ENCODE measurements at places on chromosomes 2 and 18.

DNA sequence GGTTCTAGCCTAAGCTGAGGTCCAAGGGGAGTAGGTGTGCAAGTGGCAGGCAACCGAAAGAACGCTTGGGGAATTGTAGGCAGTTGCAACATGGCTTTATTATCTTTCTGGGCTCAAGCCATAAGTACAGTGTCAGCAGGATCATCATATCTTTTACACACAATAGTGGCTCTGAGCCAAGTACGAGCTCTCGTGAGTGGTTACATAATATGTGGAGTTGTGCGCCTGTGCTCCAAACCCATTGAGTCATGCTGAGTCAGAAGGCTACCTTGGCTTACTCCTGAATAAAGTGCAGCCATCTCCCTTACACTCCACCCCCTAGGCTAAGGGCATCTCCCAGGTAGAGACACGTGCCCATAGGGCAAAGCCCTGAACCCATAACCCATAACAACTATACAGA, 233.9 kb downstream of the SATB2 start:
- DNase-seq, result no peak

DNA sequence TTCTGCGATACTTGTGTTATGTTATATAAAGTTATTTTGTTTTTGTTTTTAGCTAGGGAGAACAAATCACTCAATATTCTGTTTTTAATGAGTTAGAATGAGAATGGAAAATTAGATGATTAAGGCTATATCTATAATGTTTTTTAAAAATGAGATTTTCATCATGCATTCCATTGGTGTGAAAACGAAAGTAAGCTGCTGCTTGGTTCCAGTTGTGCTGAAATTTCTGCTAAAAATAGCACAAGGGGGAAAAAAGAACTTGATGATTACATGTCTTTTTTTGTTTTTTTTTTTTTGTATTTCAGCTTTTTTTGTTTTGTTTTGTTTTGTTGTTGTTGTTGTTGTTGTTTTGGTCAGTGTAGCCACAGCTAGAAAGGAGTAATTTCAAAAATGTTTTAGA, 242.6 kb upstream of the KCNJ3 start:
- DNase-seq, result no peak

GRCh38 chr2:157696036-157696435, 67.4 kb upstream of the ACVR1C start:
- no peak for DNase-seq

DNA sequence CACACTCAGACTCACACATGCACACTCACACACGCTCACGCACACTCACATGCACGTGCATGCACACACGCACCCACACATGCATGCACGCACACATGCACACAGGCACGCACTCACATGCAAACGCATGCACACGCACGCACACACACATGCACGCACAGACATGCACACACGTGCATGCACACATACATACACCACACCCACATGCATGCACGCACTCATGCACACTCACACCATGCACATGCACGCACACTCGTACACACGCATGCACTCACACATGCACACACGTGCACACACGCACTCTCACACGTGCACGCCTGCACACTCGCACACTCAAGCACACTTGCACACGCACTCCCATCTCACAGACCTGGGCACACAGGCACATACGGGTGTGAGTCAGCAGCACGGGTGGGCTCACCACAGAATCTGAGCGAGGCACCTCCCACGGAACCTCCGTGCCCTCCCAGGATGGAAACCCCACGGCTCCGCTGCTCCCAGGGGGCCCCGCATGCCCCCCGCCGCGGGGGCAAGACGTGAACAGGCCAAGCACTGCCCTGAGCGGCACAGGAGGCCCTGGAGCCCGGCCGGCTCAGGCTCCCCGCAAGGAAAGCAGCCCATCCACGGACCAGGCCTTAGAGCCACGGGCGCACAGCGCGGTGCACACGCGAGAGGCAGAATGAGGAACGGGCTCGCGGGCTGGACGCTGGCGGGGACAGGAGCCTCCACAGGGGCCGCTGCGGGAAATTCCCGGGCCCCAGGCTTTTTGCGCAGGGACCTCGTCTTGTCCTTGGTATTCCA, 8.4 kb upstream of the KCNG2 start:
- DNase-seq, result no peak

DNA sequence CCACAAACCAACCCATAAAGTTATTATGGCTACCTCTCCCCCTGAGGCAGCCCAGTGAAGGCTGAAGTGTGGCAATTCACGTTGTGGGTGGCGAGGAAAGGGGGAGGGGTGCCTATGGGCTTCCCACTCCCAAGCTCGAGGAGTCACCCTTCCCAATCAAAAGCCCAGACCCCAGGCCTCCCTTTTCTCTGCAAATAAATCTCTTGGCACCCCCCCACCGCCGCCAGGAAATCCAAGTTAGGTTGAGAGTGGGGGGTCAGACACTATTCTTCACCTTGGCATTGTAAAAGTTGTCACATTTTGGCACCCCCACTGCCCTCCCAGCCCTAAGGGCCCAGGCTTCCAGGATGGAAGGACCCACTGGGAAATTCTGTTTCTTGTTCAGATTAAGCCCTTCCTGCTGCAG, 6.9 kb downstream of the ANKRD53 start:
- no peak for DNase-seq

GRCh38 chr18:36388310-36388709, 90.8 kb downstream of the FHOD3 start:
- no peak for DNase-seq

DNA sequence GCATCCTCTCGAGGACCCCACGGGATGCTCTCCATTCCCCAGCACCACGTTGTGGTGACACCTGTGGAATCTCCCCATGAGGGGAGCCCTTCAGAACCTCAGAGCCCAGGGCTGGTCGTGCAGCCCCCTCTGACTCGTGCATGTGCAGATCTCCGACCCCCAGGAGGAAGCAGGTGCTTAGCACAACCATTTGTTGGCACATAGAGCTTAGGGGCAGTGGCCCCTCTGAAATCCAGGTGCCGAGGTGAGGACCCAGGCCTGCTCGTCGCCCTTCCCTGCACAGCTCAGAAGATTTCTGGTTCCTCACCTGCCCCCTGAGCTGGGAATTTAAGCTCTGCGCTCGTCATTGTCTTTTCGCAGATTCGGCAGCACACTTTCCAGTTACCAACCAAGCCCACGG, 1.3 kb upstream of the OTOS start:
- no peak for DNase-seq

GRCh38 chr2:170554278-170554955, 160.7 kb upstream of the SP5 start:
- no peak for DNase-seq

GRCh38 chr18:74476140-74476539, 19.0 kb upstream of the DIPK1C start:
- no peak for DNase-seq

- no peak for DNase-seq
These were observed 82.9 kb downstream of the GRB14 start for GRCh38 chr2:164538240-164538866.

GRCh38 chr2:200913654-200914053, 24.5 kb downstream of the NIF3L1 start:
- DNase-seq, result no peak

- no peak for DNase-seq
These were observed 27.4 kb upstream of the MBOAT2 start for GRCh38 chr2:9030841-9031240.

GRCh38 chr2:191376981-191377629, 131.9 kb downstream of the MYO1B start:
- DNase-seq, result no peak

DNA sequence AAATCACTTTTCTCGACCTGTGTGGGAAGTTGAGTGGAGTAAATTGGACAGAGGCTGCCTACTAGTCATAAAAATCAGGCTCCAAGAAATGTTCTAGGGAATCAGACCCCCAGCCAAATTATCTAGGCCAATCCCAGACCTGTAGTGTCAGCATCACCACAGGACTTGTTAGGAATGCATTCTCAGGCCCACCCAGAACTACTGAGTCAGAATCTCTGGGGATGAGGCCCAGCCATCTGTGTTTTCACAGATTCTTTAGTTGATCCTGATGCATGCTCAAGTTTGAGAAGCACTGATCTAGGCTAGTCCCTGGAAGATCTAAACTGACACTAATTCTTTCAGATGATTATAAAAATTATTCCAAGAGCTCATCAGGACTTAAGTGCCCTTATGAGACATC, 434.0 kb upstream of the MEIS1 start:
- no peak for DNase-seq

- no peak for DNase-seq
These were observed 786.6 kb upstream of the CDH2 start for GRCh38 chr18:28963481-28963880.

DNA sequence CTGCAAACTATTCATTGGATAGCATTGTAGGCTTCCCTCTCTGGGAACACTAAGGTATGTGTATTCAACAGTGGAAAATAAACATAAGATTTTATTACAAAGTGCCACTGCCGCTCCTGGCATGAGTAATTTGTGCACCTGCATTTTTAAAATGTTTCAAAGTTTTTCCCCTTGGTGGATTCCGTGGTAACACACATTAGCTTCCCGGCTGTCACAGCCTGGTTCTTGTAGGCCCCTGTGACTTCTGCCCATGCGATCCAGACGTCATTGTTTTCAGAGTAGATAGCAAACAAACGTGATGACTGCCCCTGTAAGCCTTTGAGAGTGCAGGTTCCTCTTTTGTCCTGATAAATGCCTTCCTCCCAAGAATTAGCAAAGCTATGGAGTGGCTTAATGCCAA, 421.0 kb downstream of the ZNF521 start:
- DNase-seq, result no peak

DNA sequence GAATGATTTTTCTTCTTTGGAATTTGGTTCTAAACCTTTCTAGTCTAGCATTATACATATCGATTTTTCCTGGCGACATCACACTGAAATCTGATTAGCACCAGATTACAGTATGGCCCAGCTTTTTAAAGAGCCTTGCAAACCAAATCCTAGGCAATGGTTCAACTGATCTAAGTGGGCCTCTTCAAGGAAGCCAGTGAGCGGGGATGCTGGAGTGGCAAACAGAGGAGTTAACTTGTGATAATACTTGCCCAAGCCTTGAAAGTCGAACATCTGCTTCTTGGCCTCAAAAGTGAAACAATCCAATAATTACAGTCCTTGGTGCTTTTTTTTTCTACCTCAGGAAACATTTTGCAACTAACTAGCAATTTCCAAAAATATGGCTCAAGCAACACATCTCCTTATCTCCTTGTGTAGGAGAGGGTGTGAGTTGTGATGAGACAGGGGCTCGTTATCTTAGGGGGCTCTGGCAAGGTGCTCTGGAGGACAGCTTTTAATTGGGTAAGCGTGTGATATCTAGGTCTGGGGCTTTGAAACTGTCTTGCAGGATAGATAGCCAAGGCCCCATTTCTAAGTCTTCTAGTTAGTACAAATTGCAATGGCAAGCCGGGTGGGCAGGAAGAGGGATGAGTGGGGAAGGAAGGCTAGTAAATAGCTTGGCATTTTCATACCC, 240.2 kb upstream of the CCDC68 start:
- DNase-seq, result no peak

DNA sequence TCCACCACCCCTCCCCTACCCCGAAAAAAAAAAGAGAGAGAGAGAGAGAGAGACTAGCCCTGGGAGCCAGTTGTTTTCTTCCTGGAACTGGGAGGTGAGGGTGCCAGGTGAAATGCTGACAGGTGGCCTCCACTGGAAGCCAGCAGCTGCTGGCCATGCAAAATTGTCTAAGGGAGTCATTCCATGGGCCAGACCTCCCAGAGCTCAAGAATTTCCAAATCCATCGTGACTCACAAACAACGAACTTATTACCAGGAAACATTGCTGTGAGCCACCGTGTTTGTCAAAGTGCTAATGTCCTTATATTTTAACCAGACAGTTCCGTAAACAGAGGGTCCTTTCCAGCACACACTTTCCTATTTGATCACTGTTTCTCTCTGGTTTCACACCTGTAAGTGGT, 68.5 kb upstream of the PID1 start:
- no peak for DNase-seq

- no peak for DNase-seq
These were observed 69.4 kb upstream of the GPC1 start for GRCh38 chr2:240365971-240366471.

- no peak for DNase-seq
These were observed 24.8 kb downstream of the GAREM1 start for GRCh38 chr18:32445846-32446245.

DNA sequence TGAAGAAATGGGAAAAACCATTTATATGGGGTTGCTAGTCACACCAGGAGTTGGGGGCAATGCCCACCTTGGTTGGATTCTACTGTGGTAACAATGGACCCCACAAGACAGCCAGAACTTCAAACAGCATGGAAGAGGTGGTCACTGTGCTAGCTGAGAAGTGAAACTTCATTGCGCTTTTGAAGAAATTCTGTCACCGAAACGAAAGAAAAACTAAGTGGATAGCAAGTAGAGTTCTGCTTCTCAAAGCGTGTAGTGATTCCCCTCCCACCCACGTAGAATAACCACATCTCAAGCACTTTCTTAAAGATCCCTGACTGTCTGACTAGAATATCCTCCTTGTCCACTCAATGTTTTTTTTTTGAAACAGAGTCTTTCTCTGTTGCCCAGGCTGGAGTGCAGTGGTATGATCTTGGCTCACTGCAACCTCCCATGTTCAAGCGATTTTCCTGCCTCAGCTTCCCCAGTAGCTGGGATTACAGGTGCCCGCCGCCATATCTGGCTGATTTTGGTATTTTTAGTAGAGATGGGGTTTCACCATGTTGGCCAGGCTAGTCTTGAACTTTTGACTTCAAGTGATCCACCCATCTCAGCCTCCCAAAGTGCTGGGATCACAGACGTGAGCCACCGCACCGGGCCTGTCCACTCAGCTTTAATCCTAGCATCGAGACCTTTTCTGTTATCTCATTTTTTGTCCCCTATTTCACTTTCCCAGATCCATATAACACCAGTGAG, 30.1 kb upstream of the CCL20 start:
- peak; percentile 43 for DNase-seq

- no peak for DNase-seq
These were observed 100.1 kb upstream of the KLF7 start for GRCh38 chr2:207265869-207266268.

- DNase-seq, result no peak
These were observed 172.0 kb upstream of the SIX3 start for GRCh38 chr2:44769349-44770011.

- DNase-seq, result peak; percentile 30
These were observed 725 bp downstream of the SLC66A2 start for GRCh38 chr18:79950515-79951341.

DNA sequence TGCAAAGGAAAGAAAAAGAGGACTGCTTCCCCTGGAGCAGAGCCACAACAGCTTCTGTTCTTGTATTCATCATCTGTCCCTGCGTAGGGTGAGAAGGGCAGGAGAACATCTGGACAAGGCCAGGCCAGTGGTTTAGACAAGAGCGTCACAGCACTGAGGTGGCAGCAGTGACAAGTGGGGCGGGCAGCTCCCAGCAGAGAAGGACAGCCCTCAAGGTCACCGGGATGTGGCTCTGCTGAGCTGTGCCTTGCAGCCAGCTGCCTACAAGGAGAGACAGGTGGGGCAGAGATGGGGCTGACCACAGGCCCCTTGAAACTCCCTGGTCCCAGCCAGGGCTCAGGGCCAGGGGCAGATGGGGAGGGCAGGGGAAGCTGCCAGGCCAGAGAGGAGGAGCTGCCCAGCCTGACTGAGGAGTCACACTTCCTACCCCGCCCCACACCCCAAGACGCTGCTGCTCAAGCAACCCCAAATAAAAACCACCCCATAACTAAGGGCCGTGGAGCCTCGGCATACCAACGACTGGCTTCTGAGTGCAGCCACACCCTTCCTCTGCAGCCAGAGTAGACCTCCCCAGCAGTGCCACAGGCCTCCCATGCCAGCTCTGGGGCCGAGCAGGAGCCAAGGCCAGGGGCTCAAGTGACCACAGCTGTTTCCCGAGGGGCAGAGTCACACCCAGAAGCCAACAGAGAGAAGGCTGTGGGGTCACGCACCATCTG, 5.4 kb downstream of the RAB11FIP5 start:
- peak; percentile 18 for DNase-seq

- DNase-seq, result no peak
These were observed 141.0 kb upstream of the EPC2 start for GRCh38 chr2:148503516-148503915.

- DNase-seq, result no peak
These were observed 102.6 kb downstream of the MYO5B start for GRCh38 chr18:50092245-50092805.

Data from CD4-positive, alpha-beta T cell treated with Interleukin-12 subunit alpha and Interleukin-12 subunit beta, for 1 hour (primary cell).